ENCODE measurements at places on chromosomes 7 and 10.

- no peak for DNase-seq
Measured at GRCh38 chr10:71379118-71379766, 17.5 kb upstream of the CDH23 start.

DNA sequence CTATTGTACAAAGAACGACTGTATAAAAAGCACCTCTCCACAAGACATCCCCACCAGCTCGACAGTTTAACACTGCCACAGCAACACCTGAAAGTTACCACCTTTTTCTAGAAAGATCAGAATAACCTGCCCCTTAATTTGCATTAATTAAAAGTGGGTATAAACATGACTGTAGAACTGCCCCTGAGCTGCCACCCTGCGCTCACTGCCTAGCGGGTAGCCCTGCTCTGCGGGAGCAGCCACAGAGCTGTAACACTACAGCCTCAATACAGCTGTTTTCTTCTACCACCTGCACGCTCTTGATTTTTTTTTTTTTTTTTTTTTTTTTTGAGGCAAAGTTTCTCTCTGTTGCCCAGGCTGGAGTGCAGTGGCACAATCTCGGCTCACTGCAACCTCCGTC is 140.9 kb downstream of the PARD3 start:
- DNase-seq, result no peak

DNA sequence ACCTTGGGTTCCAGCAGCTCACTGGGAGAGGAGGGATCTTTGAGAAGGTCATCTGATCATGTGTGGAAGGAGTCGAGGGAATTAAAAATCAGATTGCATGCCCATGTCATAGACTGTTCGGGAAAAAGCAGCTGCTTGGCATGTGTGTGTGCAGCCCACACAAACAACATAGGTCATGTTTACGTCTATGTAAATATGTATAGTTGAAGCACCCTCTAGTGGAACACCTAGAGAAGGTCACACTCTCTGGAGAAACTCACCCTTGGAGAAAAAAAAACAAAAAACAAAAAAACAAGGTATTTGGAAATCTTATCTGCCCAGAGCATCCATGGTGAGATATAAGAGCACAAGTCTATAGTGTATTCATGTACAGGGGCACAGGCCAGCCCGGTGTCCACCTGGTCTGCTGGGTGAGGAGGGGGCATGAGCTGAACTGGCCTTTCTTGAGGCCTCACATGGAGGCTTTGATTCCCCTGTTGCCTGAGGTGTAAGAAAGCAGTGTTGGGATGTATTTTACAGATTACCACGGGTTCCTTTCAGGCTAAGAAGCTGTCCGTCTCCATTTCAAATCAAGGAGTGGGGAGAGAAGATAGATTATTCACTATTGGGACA is 98.0 kb downstream of the NPY start:
- peak; percentile 62 for DNase-seq

DNA sequence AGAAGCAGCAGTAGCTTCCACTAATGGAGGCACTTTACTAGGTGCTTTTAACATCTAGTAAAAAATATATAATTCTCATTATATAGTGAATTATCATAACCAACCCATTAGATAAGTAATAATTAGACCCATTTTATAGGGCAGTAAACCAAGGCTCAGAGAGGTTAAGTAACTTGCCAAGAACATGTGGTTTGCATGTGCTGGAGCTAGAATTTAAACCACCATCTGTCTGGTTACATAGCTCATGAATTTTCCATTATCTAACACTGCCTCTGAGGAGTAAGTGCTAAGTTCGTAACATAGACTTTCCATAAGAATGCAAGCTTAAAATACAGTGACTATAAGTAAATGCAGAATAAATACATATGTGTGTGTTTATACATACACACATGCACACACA is 41.9 kb downstream of the CREB3L2 start:
- DNase-seq, result no peak
